ENCODE measurements at places on chromosomes 3 and 15. TPM values are rescaled to one million over a fixed set of nuclear protein-coding genes. Genes with fewer than 3 reads are reported as not detected.

CRYBG3 gene
- total RNA-seq: 5.7 TPM

FHIT gene
- total RNA-seq: 0.72 TPM

CCDC54 gene
- total RNA-seq: not detected

ADGRG7 gene
- not detected for total RNA-seq

CGNL1 gene
- total RNA-seq: 1.2 TPM

ANKUB1 gene
- total RNA-seq: 0.06 TPM

SLC28A1 gene
- 0.05 TPM for total RNA-seq

ACY1 gene
- 26.8 TPM for total RNA-seq

ZNF502 gene
- total RNA-seq: 1.3 TPM

CSTA gene
- 1.1 TPM for total RNA-seq

RTP4 gene
- not detected for total RNA-seq

DNAH1 gene
- total RNA-seq: 1.1 TPM

SLC9C1 gene
- total RNA-seq: not detected
